ENCODE measurements at places on chromosomes 3 and 15.

GRCh38 chr3:42476225-42477125 is 26.0 kb upstream of the VIPR1 start:
- no peak for DNase-seq

- DNase-seq: no peak
Observed at GRCh38 chr3:157429708-157430107, 6.9 kb upstream of the PTX3 start.

GRCh38 chr3:79354179-79354688 is 413.6 kb downstream of the ROBO1 start:
- no peak for DNase-seq

DNA sequence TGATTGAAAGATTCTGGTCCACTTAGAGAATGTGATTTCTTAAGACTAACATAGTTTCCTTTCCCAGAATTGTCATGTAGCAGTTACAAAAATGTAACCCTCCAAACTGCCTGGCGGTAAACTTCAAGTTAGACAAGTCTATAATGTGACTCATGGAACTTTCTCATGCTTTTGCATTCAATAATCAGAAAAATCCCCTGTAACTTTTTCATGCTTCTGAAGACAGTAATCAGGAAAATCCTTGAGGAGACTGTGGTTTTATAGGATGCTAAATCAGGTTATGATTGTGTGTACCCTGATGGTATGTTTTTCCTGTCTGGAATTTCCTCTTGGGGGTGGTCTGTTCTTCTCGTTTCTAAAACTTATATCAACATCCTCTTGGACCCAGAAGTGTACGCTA is 74.0 kb upstream of the RARB start:
- DNase-seq: no peak

- no peak for DNase-seq
Observed at GRCh38 chr15:48945386-48945785, 18.3 kb downstream of the SHC4 start.

GRCh38 chr3:122692674-122693073 is 12.0 kb downstream of the PARP14 start:
- DNase-seq: no peak

DNA sequence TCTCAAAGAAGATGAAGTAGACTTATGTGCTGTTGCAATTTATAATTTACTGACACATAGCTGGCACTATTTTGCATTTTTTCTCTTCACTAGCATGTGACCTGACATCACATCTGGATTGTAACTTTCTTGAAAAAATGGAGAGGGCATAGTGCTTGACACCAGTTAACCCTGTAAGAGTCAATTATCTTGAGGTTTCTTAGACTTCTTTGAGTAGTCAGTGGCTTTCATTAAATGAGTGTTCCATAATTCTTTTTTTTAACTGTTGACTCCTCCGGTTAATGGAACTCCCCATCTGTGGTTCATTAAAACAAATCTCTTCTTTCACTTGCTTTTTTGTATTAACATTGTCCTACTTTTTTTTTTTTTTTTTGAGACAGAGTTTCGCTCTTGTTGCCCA is 16.9 kb upstream of the PRKCI start:
- no peak for DNase-seq

DNA sequence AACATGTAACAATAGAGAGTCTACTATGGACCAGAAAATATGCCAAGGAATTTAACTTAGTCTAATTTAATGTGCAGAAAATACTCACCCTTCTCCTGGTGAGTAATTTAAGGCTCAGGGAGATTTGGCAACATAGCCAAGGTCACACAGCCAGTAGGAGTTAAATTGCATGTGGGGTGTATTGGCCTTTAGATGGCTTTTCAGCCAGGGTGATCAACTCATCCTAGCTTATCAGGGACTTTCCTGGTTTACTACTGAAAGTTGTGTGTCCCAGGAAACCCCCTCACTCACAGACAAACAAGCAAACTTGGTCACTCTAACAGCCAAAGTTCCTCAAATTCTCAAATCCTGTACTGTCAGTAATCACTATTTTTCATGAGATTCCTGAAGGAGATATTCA is 2.6 kb upstream of the SLC9A9 start:
- no peak for DNase-seq

GRCh38 chr15:59255680-59256336 is 49.2 kb downstream of the LDHAL6B start:
- DNase-seq: no peak

GRCh38 chr3:171840445-171840810 is 2.7 kb upstream of the TMEM212 start:
- no peak for DNase-seq

DNA sequence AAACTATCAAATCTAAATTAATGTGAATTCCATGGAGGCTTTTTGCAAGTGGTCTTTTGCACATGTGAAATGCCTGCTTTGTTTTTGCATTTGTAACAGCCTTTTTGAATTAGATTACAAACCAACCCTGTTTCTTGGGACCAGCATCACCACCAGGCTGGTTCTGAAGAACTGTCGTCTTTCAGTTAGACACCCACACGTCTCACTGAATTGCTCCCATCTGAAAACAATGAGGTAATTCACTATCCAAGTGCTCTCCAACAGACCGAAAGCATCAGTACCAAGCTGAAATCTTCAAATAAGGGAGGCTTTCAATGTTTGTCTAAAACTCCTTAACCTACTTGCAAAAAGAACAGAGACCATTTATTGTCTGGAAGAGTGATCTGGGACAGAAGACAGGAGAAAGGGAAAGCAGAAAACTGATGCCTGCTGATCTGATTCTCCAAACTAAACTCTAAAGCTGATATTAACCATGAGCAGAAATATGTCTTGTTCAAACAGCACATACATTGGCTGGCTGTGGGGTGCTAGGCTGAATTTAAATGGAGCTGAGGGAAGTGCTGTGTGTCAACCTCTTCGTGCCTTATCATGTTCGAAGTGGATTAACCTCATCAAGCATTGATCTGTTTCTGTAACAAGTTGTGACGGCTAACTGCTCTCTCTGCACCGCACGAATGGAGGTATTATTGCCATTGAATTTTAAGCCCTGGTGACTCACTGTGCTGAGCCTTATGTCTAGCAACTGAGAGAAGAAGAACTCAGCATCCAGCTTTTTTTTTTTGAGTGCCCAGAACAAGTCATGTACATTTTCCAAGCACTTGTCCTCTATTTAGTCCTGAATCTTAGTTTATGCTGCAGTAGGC is 213.7 kb upstream of the P2RY1 start:
- no peak for DNase-seq

DNA sequence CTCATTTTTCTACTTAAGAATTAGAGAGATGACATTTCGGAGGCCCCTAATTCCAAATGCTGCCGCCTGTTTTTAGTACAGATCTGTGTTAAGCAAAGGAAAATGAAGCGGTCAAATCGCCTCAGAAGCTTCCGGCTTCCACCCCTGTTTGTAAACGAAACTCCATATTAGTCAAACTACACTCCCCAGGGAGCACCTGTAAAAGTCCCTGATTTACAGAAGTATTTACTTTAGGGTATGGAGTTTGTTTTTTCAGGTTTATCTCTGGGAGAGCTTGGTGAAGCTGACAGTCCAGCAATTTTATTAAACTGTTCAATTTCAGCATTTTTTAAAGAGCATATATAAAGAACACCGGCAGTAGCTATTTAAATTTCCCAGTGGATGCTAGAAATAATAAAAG is 319.8 kb downstream of the FHIT start:
- no peak for DNase-seq

DNA sequence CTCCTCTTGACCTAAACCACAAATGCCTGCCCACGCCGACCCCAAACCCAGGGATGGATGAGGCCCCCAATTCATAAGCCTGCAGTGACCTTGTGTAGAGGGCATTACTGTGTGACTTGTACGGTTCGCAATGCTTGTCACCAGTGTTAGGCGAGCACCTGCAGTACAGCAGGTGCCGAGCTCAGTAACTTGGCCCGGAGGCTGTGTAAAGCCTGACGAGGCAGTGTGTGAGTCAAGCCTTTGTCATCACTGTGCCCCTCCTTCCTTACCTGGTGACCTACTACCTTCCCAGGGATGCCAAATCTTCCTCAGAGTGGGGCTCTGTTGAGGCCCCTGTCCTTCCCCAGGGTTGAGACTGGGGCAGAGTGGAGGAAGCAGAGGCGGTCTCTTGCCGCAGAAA is 37.2 kb upstream of the TMEM115 start:
- DNase-seq: no peak

DNA sequence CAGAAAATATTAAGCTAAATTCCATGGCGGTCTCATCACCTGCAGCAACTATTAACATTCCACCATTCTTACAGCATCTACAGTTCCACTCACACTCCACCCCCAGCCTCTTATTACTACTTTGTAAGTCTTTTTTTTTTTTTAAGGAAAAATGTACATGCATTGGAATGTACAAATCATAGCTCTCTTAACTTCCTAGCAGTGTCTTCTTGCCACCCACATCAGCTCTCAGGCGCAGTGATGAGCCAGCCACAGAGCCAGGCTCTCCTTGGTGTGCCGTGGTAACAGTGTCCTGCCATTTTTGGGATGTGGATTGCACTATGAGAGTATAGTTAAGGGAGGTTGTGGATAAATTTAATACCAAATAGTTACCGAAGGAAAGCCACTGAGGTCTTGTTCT is 17.8 kb downstream of the ABHD17C start:
- no peak for DNase-seq

DNA sequence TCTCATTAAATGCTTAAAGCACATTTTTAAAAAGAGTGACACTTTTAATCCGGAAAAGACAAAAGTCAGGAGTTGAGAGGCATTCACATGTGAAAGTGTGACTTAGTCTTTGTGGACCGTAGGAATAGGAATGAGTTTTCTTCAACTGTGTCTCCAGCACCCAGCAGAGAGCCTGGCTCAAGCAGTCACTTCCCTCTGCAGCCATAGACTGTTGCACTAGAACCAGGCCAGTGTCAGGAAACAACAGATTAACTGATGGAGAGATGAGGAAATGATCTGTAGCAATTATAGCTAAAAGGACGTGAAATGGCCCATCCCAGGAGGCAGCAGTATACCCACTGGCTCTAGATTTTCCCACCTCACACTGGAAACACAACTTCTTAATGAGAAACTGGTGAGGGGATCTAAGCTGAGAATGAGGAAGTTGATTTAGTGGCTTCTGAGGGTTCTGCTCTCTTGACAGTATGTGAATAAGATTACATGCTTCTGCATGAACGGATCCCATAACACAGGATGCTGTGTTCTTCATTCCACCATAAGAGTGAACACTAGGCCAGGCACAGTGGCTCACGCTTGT is 19.8 kb downstream of the CFAP92 start:
- DNase-seq: no peak

- no peak for DNase-seq
Observed at GRCh38 chr3:175155172-175155571, 296.0 kb downstream of the NAALADL2 start.

GRCh38 chr3:137792626-137793271 is 28.6 kb downstream of the SOX14 start:
- no peak for DNase-seq

- no peak for DNase-seq
Observed at GRCh38 chr3:138911621-138912020, 35.3 kb downstream of the FOXL2 start.

DNA sequence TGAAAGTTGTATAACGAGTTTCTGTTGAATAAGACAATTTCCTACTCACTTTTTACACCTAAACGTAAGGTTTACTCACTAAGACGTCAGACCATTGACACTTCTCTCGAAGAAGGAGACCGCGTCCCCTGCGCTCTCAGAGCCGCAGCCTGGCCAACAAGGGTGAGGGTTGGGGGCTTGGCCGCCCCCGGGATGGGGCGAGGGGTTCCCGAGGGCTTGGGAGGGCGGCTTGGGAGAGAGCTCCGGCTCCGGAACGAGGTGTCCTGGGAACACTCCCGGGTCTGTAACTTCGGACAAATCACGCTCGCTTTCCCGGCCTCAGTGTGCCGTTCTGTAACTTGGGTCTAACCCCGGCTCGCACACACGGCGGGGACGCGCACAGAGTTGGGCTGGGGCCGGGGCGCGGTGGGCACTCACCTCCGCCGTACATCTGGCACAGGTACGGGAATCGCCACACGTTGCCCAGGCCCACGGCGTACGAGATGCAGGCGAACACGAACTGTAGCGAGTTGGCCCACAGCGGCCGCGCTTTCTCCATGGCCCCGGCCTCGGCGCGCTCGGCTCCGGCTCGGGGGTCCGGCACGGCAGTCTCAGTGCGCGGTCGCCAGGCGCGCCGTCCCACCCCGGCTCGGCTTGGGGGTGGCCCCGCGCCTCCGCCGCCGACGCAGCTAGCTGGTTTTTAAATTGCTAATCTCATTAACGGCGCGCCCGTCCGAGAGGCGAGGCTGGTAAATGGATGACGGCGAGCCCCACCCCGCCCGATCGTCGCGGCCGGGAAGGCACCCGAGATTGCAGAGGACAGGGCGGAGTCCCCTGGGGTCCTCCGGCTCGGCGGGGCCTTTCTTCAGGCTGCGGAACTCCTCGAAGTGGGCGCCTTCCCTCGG is at the start of gene SLC6A20:
TSS of gene SLC6A20 (minus strand) at position 655 of the 884 bp plus-strand sequence. CDS start at position 538, 117 bp downstream.
- no peak for DNase-seq

- DNase-seq: no peak
Observed at GRCh38 chr3:112101916-112102315, 15.7 kb downstream of the C3orf52 start.

GRCh38 chr3:154690413-154690812 is 260.4 kb upstream of the GPR149 start:
- DNase-seq: no peak

- DNase-seq: no peak
Observed at GRCh38 chr15:51121118-51121517, 26.4 kb upstream of the TNFAIP8L3 start.

GRCh38 chr3:167808910-167809309 is 73.4 kb downstream of the SERPINI1 start:
- no peak for DNase-seq

GRCh38 chr3:169173636-169174035 is 489.9 kb downstream of the MECOM start:
- no peak for DNase-seq

DNA sequence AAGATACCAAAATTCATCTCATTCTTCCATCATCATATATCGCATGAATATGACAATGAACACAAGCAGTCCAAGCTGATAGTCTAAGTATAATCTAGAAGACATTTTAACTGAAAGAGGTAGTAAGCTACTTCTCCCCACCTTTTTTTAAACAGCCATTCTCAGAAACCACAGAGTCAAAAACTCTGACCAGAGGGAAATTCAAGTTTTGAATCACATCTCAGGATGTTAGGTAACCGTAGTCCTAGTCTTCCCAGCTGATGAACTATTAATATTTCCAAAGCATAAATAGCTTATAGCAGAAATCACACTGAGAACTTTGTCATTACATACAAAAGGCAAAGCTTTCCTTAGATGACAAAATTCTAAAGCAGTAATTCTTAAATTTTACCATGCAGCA is 25.8 kb downstream of the NPTN start:
- DNase-seq: no peak

- DNase-seq: no peak
Observed at GRCh38 chr3:96354742-96355141, 459.7 kb upstream of the EPHA6 start.
